Brain pericyte (primary cell): ENCODE measurements at places on chromosomes 3 and 15.

GRCh38 chr3:143239031-143239430, 119.5 kb downstream of the CHST2 start:
- DNase-seq, result no peak

DNA sequence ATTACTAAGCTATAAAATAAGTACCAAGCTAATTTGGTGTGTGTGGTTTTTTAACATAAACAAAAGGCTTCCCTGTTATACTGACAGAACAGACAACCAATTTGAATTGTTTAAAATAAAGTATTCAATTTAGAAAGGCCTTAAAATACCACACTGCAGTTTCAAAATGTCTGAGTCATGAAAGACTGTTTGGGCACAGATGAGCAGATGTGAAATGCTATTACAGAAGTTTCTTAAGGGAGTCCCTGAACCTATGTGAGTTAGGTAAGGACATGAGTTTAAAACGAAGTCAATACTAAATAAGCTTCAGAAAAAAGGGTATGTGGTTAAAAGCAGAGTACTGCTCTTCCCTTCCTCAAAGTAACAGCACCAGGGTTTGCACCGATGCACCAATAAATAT, 69.7 kb upstream of the SETMAR start:
- no peak for DNase-seq

DNA sequence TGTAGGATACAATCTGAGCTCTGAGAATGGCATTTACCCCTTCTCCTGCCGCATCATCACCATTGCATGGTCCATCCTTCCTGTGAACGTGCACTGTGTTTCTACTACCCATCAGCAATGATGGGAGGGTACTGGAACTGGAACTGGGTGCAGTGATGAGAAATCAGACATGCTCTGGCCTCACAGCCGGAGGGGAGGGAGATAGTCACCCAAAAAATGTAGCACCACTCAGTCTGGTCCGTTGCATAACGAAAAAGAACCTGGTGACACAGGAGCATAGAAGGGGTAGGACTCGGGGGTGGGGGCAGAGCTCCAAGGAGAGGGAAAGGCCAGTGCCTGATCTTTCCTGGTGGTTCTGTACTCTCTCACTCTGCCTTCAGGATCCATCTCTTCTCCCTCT, 205.0 kb downstream of the RPLP1 start:
- DNase-seq, result no peak

- DNase-seq, result no peak
These were observed 316.7 kb upstream of the SEMA6D start for GRCh38 chr15:47400603-47401002.

GRCh38 chr15:60392986-60393790, 4.6 kb downstream of the ANXA2 start:
- peak; percentile 94 for DNase-seq

DNA sequence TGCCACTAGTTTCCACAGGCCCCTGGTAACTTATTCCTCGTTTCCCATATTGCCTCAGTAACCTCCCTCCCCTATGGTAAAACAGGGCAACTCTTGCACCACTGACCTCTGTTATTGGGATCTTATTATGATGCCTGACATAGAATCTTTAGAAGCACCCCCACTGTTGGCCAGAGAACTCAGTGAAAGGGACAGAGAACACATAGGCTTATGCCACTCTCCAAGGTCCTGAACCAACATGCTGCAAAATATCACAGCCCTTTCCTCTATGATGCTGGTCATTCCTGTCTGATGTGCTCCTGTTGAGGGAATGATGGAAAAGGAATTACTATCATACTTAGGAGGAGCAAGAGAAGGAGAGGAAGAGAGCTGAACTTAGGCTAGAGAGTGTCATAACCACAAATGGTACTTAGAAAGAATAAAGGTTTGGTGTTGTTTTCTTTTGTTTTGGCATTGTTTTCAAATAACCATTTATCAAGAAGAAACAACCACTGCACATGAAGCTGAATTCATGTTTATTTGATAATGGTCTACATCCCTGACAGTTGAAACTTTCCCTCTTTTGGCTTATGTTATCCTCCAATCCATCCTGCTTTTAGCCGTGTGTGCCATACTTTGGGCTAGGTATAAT, 330.2 kb downstream of the EPHB1 start:
- DNase-seq, result no peak

DNA sequence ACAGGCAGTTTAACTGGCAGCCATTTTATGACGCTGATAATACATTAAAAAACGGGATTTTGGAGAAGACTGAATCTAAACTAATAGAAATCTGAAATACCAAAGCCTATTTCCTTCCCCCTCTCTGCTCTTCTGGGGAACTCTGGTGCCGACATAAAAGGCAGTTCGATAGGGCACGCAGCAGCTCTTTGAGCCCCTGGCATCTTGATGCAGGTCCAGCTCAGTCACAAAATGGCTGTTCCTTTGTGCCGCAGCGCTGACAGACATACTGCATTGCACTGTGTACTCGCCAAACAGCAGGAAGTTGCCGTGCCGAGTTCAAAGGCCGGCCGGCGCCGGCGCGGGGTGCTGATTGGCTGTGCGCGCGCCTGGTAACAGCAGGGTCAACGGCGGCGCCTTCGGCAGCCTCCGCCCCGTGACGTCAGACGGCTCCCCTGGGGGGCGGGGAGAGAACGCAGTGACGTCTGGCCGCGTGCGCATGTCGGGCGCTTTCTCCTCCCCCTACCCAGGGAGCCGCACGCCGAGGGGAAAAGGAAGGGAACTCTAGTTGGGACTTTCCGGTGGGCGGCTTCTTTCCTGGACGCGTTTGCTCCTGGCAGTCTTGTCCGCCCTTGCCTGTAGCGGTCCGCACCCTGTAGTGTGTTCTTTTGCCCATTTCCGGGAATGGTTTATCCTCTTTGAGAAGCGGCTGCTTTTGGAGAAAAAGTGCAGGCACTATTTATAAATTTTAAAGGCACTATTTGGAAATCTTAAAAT, 4.0 kb downstream of the CHD2 start:
- peak; percentile 97 for DNase-seq

DNA sequence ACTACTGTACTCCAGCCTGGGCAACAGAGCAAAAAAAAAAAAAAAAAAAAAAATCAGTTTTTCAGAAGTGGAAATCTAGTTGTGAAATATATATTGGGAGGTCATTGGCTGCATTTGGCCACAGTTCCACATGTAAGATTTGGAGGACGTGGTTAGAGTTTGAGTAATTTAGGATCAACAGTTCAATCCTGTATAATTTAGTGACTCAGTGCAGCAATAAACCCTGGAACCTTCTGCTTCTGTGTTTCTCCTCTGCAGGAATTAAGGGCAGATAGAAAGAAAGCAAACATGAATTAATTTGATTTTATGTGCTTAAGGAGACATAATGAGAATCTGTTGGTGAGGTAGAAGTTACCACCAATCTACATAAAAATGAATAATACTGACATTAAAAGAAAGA, 347.0 kb downstream of the PTPRG start:
- no peak for DNase-seq
